ENCODE measurements at places on chromosomes 7 and 10. TPM values are rescaled to one million over a fixed set of nuclear protein-coding genes. Genes with fewer than 3 reads are reported as not detected.

DNA sequence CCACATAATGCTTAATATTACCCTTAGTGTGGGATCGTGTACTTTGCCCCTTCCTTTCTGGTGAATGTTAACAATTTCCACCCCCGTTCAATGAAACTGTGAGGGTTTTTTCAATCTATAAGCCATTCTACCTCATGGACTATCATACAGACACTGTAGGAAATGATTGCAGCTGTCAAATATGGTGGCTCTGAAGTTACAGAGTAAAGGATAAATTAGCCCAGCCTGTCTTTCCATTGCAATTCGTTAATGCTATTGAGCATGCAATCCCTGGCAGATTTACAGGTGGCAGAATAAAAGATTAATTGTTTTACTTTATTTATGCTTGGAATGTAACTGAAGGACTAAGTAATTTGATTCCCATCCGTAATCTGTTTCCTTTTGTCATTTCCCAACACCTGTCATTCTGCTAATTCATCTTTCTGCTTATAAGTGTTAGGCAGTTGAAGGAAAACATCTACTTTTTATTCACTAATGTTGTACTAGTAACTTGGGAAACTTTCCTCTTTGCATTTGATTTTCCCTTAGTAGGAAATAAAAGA is 1211.6 kb upstream of the LRRN3 start:
- no peak for DNase-seq

DNA sequence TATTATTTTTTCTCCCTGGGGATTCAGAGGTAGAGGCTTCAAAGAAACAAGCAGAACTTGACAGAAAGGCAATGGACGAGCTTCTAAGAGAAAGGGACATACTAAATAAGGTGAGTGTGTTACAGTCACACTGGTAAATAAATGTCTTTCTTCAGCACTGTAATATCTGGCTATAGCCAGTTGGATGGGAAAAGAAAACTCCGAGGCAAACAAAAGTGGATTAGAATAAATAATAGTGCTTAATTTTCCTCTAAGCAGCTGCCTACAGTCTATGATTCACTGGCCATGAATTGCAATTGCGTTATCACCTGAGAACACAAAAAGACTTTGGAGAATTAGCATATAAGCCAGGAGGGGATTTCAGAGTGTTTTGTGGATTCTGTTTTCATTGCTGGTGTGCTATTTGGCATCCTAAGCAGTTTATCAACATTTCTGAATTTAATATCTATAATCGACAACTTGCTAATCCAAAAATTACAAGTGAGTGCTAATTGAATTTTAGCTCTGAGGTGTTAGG is 23.2 kb downstream of the CFAP58 start:
- DNase-seq = peak; percentile 40

GRCh38 chr10:72682638-72683037 is 9.3 kb upstream of the MCU start:
- no peak for DNase-seq

The PLEKHS1 gene
- total RNA-seq = not detected

The PTF1A gene
- not detected for total RNA-seq

DNA sequence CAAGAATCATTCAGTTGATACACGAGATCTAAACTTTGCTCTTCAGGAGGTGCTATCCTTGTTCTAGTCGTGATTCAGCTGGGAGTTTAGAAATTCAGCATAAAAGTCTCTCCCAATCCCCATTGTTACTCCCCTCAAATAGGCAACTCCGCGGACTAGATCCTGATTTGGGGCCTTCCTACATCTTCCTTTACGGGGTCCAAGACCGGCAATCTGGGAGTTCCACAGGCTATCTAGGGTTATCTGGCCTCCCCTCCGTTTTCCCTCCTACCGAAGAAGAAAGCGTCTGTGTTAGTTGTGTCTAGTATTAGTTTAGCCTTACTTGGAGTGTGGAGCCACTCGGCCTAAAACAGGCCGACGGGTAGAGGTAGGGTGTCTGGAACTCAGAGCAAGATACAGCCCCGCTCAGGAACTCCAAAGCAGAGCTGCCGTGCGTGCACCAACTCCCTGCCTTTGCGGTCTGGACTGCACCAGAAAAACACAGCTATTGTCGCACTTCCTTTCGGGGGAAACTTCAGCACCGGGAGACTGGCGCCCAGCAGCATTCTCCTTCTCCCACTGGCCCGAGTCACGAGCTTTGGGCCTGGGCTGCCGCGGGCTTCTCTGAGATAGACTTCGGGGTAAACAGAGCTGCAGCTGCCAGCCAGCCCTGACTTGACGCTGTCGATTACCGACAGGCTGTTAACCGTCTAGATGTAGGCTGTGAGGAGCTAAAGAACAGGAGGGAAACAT is 1.5 kb upstream of the DLX5 start:
- no peak for DNase-seq

DNA sequence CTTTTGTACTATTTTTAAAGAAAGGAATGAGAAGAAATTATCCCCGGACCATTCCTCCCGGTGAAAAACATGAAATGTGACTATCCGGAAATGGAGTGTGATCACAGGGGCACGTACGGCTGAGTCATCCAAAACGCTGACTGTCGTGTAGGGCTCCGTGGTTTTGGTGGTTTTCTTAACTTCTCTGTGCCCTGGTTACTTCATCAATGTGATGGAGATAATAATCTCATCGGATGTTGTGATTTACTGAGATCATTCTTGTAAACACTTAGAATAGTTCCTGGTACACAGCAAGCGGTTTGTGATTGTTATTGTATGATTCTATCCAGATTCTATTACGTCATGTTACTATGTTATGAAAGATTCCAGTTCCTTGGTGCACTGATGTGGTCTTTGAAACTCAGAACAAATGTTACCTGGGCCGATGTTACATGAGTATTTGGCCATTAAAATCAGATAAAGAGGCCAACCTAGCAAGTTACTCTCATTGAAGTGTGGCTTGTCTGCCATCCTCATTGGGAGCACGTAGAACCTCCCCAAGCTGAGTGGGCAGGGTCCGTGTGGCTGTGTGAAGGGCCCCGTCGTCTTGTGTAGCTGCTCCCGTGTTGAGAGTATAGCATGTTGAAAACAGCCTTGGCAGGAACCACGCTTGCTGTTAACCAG is 99.5 kb downstream of the CAMK1D start:
- DNase-seq = peak; percentile 85

DNA sequence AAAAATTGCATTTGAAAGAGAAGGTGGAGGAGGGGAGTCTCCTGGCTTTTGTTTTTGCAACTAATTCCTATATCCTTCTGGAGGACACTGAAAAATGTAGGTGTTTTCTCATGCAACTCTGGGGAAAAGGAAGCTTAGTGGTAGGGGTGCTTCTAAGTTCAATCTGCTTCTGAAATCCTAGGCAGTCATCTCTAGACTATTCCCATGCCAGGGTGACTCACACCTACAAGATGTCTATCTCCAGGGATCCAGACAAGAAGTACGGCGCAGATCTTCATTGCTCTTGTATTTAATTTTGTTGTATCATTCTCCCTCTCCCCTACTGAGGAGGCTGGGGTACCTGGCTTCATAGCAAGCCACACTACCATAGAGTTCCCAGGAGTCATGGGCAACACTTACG is 258.8 kb downstream of the PHF14 start:
- DNase-seq = no peak

- DNase-seq = no peak
Measured at GRCh38 chr7:131903315-131903714, 346.9 kb upstream of the PODXL start.

The FANK1 gene
- 2.1 TPM for total RNA-seq

- DNase-seq = no peak
Measured at GRCh38 chr7:107917763-107918651, 27.0 kb downstream of the DLD start.

DNA sequence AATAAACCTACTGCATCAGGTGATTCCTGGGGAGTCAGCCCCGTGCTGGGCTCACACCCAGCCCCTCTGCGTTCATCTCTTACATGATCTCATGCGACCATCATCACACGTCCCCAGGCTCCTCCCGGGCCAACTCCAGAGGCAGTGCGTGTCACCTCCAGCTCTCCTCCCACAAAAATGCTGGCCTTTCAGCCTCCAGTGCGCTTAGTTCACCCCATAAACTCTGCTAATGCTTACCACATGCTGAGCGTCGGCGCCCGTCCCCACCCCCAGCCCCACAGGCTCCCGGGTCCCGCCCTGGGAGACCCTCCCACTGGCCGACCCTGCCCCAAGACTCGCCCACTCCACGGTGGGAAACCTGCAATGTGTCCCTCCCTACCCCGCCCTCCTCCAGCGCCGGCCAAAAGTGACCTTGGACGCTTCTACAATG is 816 bp upstream of the SDK1 start:
- no peak for DNase-seq

The HOXA2 gene
- total RNA-seq = not detected

Measured in bronchial epithelial cell (primary cell).